ENCODE measurements at places on chromosomes 3 and 15.

GRCh38 chr15:63041402-63041973 lies 1.1 kb upstream of the TPM1 start:
- no peak for DNase-seq

GRCh38 chr3:57972531-57973111 lies 35.6 kb upstream of the FLNB start:
- DNase-seq = no peak

- no peak for DNase-seq
These were observed 21.7 kb downstream of the GXYLT2 start for GRCh38 chr3:72909591-72909990.

DNA sequence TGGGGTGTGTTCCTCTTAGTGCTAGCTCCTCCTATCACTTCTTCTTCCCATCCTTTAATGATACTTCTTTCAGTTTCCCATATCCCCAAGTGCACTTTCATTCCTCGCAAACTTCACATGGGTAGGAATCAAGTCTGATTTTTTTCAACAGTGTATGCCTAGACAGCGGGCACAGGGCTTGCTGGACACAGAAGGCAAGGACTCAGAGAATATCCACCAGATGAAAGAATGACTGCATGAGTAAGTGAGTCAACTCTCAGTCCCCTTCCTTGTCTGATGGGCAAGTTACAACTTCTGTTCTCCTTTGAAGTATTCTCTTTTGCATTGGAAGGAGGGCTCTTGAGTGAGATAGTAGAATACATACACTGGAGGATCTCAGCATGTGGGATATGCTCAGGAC lies 3.1 kb upstream of the SQOR start:
- DNase-seq = no peak

DNA sequence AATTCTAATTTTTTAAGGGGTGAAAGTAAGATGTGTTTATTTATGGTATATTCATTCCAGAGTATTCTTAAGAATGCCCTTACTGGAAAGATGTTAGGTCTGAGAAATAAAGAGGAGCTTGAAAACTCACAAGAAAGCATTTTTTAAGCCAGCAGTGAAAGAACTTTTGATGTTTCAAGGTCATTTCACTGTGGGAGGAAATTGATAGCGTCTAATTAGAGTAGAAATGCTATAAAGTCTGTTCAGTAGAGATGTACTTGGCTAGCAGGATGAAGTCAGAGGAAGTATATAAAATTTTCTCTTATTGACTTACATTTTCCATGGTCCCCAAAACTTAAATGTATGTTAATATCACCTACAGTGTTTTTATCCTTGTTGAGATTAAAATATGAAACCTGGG lies 354.6 kb downstream of the CNTN6 start:
- no peak for DNase-seq

- DNase-seq = no peak
These were observed 27.5 kb downstream of the SMAD3 start for GRCh38 chr15:67092752-67093503.

DNA sequence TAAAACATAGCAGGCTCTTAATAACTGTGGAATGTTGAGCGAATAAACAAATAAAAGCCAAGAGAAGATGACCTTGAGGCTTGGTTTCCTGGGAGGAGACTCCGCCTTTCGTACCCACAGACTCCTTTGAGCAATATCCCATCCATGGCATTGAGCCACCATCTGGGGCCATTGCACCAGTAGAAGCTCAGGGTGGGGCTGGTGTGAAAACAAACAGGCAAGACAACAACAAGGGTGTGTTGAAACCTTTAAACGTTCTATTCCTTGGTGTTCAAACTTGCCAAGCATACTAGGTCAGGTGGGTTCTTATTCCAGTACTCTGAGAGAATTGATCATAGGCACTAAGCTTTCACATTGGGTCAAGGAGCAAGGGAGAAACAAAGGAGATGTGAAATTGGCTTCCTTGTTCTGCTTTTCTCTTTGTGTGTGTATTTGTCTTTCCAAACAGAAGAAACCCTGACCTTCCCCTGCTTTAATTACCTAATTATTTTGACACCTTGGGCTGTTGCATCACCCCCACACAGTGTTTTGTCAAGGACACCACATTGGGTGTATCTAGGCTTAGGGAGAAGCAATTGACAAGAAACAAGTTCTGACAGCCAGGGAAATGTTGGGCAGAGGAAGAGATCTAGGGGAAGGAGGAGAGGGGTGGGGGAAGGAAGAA lies 105.1 kb upstream of the BCL6 start:
- DNase-seq = no peak

GRCh38 chr15:37880009-37880834 lies 54.2 kb upstream of the TMCO5A start:
- DNase-seq = peak; percentile 14

DNA sequence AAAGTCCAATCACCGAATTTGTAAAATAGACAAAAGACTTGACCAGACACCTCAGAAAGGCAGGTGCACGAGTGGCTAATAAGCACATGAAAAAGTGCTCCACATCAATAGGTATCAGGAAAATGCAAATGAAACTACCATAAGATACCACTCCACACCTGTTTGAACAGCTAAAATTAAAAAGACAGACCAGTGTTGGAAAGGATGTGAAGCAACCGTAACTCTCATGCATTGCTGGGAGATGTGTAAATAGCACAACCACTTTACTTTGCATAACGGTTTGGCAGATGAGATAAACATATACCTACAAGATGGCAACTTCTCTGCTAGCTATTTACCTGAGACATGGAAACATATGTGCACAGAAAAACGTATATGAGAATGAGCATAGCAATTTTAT lies 56.9 kb downstream of the CADPS start:
- no peak for DNase-seq

- DNase-seq = no peak
These were observed 195.8 kb downstream of the OSBPL10 start for GRCh38 chr3:31785286-31785685.

GRCh38 chr3:101249522-101249921 lies 70.9 kb downstream of the IMPG2 start:
- DNase-seq = no peak

GRCh38 chr3:71585887-71586809 lies 2.6 kb upstream of the FOXP1 start:
- no peak for DNase-seq

- no peak for DNase-seq
These were observed 59.6 kb downstream of the LEKR1 start for GRCh38 chr3:156885761-156886160.

GRCh38 chr15:52540374-52541012 lies 11.8 kb upstream of the MYO5A start:
- DNase-seq = no peak

DNA sequence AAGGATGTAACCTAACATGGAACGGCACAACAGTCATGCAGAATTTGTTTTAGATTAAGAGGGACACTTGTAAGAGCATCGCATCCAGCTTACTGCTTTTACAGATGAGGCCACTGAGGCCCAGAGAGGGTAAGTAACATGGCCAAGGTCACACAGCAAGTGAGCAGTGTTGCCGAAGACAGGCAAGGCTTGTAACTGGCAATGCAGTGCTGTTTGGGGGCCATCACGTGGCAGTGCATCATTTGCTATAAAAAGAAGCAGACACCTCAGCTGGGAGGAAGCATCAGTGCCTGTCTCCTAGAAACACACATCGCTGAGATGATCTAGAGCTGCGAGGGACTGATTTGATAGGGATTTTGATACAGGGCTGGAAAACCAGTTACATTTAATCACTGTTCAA lies 108.2 kb upstream of the PROK2 start:
- no peak for DNase-seq

- DNase-seq = no peak
These were observed 30.5 kb downstream of the NIPA2 start for GRCh38 chr15:22868928-22869327.

DNA sequence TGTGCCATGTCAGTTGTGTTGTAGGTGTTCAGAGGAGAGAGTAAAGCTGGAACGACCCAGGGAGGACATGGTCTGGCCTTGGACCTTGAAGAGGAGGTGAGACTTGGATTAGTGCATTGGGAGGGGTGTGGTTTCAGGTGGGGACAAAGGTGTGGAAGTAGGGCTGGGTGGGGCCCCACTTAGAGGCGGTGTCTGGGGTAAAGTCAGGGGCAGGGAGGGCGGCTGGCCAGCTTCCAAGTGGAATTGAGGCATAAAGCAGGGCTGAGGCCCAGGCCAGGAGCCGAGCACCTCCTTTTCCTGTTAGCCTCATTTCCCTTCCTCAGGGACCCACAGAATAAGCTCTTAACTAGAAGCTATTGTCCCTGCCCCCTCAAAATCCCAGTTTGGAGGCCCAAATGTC lies 36.2 kb upstream of the FLNB start:
- no peak for DNase-seq

DNA sequence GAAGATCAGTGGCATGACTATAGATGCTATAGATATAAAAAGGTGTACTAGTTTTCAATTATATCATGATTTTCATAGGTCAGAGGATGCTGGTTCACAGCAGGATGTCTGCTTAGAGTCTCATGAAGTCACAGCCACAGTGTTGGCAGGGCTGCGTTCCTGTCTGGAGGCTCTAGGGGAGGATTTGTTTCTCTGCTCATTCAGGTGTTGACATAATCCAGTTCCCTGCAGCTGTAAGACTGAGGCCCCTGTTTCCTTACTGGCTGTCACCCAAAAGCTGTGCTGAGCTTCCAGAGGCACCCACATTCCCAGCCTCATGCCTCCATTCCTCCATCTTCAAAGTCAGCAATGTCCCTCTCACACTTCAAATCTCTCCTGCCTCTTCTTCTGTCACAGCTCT lies 170.7 kb downstream of the OCA2 start:
- no peak for DNase-seq

- no peak for DNase-seq
These were observed 28.4 kb upstream of the ARL8B start for GRCh38 chr3:5093731-5094130.

DNA sequence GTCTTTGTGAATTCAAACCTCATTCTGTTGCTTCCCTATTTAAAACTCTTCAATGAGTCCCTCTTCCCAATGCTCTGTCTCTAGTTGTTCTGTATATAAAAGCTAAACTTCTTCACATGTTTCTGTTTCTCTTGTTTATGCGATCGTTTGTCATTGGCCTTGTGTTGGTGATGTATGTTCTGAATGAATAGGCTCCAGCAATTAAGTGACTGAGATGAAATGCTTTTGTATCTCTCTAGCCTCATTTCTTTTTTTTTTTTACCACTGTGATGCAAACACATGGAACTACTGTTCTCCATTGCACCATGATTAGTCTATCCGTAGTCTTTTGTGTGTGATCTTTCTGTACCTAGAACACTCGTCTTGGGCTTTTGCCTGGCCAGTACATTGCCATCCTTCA lies 380.5 kb upstream of the TPRG1 start:
- DNase-seq = no peak

- no peak for DNase-seq
These were observed 70.7 kb downstream of the TTBK2 start for GRCh38 chr15:42849836-42850235.

GRCh38 chr3:30467596-30468238 lies 138.7 kb upstream of the TGFBR2 start:
- no peak for DNase-seq

GRCh38 chr15:63340353-63340752 lies 41.3 kb downstream of the CA12 start:
- no peak for DNase-seq

DNA sequence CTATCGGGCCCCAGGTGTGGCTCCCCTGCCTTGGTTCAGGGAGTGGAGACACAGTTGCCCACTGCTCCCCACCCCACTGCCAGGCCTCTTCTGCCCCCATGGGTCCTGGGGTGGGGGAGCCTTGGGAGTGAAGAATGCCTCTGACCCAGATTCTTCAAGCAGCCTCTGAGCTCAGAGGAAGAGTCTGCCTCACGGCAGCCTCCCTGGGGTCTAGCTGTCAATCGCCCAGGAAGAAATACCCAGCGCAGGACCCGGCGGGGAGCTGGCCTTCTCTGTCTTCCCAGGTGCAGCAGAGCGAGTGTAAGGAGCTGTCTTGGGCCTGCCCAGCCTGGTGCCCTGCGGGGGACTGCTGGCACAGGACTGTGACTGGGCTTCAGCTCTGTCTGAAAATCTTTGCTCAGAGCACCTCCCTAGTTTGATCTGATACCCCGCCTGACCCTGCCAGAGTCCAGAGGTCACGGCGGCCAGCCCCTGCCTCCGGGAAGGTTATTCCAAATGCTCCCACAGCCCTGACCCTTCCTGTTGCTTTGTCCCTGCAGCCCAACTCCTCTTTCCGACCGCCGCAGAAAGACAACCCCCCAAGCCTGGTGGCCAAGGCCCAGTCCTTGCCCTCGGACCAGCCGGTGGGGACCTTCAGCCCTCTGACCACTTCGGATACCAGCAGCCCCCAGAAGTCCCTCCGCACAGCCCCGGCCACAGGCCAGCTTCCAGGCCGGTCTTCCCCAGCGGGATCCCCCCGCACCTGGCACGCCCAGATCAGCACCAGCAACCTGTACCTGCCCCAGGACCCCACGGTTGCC lies 11.0 kb downstream of the ANKRD63 start:
- no peak for DNase-seq

DNA sequence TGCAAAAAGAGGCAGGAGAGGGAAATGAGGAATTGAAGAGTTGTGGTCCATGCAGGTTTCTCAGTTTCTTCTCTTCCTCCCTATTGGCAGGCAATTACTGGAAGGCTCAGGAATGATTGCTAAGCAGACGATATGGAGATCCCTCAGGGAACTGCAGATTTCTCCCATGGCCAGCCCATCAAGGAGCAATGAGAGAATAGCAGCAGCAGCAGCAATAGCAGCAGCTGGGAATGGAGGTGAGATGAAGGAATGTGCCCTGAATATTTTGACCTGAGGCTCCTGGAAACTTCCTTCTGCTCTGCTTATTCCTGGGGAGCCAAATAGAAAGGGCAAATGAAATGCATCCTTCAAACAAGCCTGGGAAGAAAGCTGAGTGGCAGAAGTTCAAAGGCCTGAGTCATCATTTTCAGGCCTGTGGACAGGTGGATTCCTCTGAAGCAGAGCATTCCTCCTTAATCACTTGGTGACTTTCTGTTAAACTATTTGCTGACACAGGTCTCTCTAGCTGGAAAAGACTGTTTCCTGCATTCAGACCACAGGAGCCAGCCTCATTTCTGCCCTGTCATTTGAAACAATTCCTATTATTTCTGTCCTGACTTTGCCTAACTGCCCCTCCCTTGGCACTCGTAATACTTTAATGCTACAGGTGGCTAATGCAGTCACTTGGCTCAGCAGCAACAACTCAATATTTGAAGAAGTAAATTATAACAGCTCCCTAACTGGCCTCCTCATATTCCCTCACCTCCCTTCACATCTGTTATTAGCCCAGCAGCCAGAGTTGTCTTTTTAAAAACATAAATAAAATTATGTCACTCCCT lies 146.9 kb upstream of the GADL1 start:
- no peak for DNase-seq

- DNase-seq = no peak
These were observed 83.2 kb upstream of the RAP2B start for GRCh38 chr3:153078826-153079225.

- no peak for DNase-seq
These were observed 308.0 kb upstream of the THRB start for GRCh38 chr3:24802614-24803013.

- DNase-seq = no peak
These were observed at the start of gene CATSPER2 for GRCh38 chr15:43648649-43649429. Gene CATSPER2 (minus strand): TSS chr15:43648844. CDS start chr15:43648061, 783 bp downstream.

GRCh38 chr3:36146404-36146803 lies 233.9 kb upstream of the STAC start:
- DNase-seq = no peak
